ENCODE measurements at places on chromosomes 6 and 20.

DNA sequence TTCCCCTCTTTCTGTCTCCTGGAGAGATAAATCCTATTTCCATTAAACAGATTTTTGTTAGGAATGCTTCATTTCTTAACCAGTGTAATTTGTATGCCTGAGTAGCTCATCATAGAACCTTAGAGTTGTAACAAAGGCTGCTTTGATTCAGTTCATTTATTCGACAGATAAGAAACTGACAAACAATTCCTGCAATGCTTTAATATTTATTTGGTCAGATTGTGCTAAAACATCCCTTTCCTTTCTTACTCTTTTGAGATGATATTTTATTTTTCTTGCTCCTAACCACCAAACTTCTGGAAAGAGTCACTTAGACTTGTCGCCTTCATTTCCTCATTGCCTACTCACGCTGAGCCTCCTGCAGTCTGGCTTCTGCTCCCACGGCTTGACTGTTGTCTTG lies 89.0 kb upstream of the SUPT3H start:
- no peak for DNase-seq

- no peak for DNase-seq
Measured at GRCh38 chr6:90178384-90178855, 118.2 kb downstream of the BACH2 start.

DNA sequence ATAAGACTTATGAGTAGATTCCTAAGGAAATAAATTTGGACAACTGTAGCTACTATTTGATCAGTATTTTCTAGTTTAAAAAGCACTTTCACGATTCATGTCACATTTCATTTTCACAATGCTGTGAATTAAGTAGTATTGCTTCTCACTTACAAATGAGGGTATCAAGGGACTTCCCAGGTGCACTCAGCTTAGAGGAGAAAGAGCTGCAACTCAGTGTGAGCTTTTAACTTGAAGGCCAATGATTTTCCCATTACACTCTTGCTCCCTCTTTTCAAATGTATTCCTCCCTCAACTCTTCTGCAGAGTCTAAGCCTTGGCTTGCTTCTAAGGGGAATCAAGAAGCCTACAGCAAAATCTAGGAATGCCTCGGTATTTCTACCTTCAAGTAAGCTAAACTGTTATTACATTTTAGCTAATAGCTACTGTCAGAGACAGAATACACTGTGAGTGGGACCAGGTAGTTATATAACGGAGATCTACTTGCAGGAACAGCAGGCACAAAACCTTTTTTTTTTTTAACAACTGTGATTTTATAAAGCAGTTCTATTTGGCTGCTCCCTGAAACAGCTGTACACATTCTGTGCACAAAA lies 339.0 kb downstream of the SYNE1 start:
- DNase-seq, result no peak

DNA sequence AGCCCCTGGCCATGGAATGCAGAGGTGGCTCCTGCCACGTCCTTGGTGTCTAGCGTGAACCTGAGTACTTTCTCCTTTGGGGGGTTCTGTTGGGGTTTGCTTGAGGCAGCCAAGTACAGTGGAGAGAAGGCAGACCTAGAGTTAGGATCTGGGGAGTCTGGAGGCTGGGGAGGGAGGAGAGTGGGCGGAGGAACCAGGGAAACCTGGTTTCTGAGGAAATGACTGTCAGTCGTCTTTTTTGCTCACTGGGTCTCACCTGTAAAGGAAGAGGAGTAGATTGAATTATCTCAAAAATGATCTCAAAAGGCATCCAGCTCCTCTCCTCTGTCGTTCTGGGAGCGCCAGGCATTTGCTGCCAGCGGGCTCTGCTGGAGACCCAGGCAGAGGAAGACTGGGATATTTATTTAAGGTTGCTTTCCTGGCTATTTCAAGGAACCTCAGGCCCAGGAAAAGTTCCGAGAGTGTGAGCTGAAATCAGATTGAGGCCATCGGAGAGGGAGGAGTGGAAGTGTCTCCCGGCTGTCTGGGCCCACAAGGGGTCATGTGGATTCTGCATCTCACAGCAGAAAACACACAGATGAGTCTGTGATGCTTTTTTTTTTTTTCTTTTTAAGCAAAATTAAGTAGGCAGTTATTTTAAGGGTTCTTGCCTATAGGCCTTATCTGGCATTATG lies 16.1 kb downstream of the EPB41L1 start:
- no peak for DNase-seq

DNA sequence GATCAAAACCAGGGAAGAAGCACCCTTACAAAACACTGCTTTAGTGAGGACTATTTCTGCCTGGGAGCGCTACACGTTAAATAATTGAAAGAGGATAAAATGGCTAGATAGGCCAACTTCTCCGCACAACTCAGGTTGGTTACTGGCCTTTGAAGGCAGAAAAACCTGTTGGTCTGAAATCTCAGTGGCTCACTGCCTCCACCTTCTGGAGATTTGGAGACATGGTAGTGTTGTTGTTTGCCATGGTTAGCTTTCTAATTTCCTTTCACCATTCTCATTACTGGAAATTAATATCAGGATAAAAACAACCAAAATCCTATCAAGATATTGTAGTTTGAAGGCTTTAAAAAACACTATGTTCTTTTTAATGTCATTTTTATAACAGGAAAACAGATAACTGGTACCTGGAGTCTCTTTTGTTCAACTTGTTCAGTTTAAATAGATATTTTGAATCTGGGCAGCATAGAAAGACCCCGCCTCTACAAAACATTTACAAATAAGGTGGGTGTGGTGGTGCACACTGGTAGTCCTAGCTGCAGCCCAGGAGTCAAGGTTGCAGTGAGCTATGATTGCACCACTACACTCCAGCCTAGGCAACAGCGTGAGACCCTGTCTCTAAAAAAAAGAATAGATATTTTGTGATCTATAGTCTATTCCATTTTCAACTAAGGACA lies 27.5 kb upstream of the BCLAF1 start:
- DNase-seq, result peak; percentile 73

GRCh38 chr20:57800791-57801430 lies 91.1 kb upstream of the PMEPA1 start:
- no peak for DNase-seq

GRCh38 chr20:20498076-20498861 lies 130.4 kb downstream of the INSM1 start:
- DNase-seq, result no peak

Measured in NCI-H345 (cell line).